Kidney (tissue), 22 donors: ENCODE measurements at places on chromosomes 16 and 17.

DNA sequence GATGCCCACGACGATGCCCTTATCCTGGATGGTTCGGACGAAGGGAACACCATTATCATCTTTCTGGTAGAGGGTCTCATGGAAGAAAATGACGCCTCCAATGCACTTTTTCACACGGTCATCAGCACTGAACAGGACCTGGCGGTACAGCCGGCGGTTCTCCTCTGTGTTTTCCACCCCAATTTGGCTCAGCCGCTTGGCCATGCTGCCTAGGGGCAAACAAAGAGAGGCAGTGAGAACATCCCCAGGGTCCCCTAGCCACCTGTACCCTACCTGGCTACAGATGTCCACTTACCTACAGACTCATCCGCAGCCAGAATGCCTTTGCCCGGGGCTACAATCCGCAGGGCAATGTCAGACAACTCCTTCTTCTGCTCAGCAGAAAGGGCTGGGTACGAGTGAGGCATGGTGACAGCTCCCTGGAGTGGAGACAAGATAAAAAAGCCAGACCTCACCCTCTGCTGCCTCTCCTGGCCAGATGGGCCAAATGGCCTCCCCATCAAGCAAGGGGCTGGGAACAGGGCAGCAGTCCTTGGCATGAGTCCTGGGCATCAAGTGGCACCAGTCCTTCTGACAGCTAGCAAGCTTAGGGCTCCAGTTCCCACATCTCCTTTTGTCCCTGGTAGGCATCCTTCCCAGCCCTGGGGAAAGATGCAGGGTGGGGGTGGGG, 1.4 kb downstream of the ALDOC start:
- H3K36me3 ChIP-seq, result peaks cover 12% of the 10 kb centered on the region
- H3K4me1 ChIP-seq, result no peaks in the 10 kb centered on the region
- H3K27ac ChIP-seq, result no peak overlapping the region
- H3K27me3 ChIP-seq, result no peaks in the 10 kb centered on the region

DNA sequence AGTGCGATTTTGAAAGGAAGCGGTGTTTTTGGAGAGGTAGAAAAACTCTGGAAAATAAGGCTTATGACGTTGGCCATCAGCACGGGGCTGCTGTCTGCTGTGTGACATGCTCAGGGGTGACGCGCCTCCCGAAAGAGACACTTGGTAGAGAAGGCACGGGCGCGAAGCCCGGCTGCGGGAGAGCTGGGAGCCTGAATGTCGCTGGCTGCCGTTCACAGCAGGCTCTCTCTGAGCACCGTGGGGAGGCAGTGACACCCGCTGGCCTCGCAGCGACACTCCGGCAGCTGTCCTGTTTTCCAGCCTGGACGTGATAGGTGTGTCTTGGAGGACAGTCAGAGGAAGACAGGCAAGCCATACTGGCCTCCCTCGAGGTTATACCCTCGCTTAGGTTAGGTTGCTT, 759.1 kb upstream of the RBFOX1 start:
- peak; percentile 66 for DNase-seq
- H3K36me3 ChIP-seq, result no peaks in the 10 kb centered on the region
- H3K27me3 ChIP-seq, result peaks cover 2% of the 10 kb centered on the region
- H3K4me3 ChIP-seq, result no peak overlapping the region
- no peak overlapping the region for H3K27ac ChIP-seq

GRCh38 chr16:82700541-82701235, 73.9 kb downstream of the CDH13 start:
- no peaks in the 10 kb centered on the region for H3K4me1 ChIP-seq
- H3K27ac ChIP-seq, result no peak overlapping the region
- H3K36me3 ChIP-seq, result no peaks in the 10 kb centered on the region

DNA sequence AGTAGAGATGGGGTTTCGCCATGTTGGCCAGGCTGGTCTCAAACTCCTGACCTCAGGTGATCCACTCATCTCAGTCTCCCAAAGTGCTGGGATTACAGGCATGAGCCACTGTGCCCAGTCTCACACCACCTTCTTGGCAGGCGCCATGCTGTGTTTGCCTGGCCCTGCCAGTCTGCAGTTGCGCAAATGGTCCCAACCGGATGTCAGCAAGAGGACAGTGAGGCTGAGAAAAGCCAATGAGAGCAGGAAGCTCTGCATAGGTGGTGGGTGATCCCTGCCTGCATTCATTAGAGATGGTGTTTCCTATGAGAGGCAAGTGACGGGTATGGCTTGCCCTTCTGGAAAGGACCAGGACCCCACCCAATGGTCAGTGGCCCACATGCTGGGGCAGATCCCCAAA, 59.3 kb downstream of the PECAM1 start:
- H3K27ac ChIP-seq, result no peak overlapping the region
- H3K4me3 ChIP-seq, result no peak overlapping the region
- H3K27me3 ChIP-seq, result no peaks in the 10 kb centered on the region
- peaks cover 19% of the 10 kb centered on the region for H3K4me1 ChIP-seq
- DNase-seq, result no peak

DNA sequence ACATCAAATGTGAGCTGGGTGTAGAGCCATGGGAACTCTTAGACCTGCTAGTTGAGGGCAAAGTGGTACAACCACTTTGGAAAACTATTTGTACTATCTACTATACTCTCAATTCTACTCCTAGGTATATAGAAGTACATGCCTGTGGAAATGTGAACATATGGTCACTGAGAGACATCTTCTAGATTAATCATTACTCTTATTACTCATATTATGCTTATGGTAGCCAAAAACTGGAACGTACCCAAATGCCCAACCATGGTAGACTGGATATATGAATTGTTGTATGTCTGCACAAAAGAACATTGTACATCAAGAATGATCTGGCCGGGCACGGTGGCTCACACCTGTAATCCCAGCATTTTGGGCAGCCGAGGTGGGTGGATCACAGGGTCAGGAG, 2.7 kb downstream of the WDR45B start:
- peaks cover 22% of the 10 kb centered on the region for H3K36me3 ChIP-seq
- H3K4me3 ChIP-seq, result no peak overlapping the region
- H3K27ac ChIP-seq, result no peak overlapping the region

GRCh38 chr16:81548876-81549546, 104.4 kb downstream of the CMIP start:
- H3K4me1 ChIP-seq, result no peaks in the 10 kb centered on the region
- H3K36me3 ChIP-seq, result no peaks in the 10 kb centered on the region
- no peak for DNase-seq
- H3K27me3 ChIP-seq, result no peaks in the 10 kb centered on the region
